ENCODE measurements at places on chromosomes 16 and 17.

- DNase-seq: no peak
These were observed 3.6 kb downstream of the LRRC75A start for GRCh38 chr17:16488186-16488967.

DNA sequence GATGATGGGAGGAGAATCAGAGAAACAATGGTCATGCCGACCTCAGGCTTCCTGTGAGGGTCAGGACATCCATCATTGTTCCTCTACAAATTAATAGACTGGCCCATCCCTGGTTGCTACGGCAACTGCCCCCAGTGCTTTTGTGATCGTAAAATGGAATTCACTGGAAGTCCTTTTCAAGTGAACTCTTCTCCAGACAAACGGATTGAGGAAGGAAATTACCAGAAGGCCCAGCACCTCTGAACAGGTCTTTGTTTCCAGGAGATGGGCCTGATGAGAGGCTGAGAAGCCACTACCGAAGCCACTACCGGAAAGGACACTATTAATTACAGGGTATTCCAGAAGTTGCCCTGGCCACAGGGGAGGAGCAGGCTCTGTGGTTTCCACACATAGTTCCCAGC is 126.0 kb downstream of the MGAT5B start:
- no peak for DNase-seq

DNA sequence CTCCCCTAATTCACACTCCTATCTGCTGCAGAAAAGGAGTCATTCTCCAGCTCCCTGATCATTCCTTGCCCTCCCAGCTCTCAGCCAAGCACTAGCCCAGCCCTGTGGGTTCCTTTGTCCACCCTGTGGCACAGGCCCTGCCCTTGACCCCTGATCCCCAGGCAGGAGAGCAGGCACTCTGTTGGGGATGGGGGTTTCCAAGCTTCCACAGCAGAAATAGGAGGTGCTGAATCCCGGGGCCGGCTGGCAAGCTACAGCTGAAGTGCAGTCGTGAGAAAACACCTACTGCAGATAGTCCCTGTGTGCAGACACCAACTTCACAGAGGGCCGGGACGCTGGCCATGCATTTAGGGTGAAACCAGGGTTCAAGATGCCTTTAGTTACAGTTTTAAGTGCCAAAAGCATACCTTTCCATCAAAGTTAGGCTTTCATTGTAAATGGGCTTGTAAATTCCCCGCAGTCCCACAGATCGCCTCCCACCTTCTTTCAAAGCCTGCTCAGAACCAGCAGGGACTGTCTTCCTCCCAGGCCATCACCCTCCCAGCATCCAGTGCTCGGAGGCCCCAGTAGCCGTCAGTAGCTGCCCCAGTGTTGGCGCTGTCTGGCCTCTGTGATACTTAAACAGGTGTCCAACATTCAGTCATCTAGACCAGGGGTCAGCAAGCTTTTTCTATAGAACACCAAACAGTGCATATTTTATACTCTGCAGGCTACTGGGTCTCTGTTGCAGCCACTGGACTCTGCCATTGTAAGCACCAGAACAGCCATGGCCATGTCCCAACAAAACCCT is 10.6 kb downstream of the CPSF4L start:
- no peak for DNase-seq

DNA sequence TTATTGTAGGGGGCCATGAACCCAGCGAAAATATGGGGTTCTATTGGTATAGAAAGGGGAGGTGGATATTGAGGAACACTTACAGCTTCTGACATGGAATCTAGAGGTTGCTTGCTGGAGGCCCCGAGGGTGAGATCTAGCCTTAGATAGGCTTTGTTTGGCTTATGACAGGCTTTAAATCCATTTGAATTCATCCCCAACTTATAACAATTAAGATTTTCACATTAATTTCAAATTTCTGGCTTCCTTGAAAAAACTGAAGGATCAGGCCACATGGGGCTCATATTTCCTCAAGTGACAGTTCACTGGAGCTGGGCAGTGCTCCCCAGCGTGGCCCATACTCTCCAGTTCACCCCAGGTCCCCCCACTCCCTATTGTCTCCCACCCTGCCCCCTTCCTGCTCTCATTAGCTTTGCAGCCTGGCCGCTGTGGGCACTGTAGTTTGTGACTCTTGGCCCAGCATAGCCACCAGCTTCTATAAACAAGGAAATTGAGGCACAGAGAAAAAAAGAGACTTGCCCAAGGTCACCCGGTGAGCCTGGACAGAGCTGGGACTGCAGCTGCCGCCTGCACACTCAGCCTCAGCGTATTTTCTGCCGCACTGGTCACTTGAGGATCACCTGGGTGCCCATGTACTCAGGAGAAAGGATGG is 19.8 kb upstream of the ADGRG1 start:
- no peak for DNase-seq

DNA sequence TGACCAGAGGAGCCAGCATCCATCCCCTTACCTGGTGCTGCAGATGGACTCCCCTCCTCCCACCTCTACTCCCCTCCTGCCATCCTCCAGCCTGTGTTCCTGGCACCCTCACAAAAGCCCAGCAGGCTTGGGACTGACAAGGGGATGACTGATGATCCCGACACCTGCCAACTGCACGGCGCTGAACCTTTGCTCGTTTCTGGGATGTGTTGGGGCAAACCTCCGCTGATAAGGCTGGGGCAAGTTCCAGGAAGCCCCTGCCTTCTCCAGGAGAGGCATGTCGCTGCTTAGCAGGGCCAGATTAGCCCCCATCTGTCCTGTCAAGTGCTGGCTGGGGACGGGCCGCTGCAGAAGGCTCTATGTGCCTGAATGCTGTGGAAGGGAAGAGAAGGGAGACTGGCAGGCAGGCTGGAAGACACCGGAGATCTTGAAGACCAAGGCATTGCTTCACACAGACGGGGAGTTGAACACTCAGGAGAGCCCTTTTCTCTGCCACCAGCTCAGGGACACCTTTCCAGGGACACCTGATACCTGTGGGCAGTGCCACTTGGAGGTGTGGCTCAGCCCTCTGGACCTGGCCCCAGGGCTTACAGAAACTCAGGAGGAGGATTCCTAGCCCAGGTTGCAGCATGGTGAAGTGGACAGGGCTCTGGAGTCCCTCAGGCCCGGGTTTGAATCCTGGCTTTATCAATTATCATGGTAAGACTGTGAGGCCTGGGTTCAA is 973 bp upstream of the KRT15 start:
- DNase-seq: no peak
